Stimulated activated CD4-positive, alpha-beta T cell treated with anti-CD3 and anti-CD28 coated beads, TNF-alpha, amount 100 ng/mL, for 4 hours (primary cell): ENCODE measurements at places on chromosomes 2 and 18.
A peak's percentile ranks its signal among the peaks of the same experiment; 100 is the strongest.

GRCh38 chr2:105376010-105376409 lies 22.8 kb downstream of the FHL2 start:
- no peak for DNase-seq

DNA sequence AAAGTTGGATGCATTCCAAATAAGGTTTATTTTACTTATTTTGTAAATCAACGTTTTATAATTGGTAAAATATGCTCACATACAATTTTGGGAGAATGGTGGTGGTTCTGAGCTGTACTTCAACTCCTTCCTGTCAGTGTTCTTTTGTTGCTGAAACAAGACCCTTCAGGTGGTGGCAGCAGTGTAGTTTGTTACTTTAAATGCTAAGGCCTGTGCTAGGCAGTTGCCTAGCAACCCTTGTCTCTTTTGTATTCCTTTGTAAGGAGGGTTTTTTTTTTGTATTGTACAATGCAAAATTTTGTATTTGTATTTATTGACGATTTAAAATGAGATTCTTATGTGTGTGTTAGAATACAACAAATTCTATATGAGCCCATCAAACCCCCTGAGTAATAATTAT lies 166.0 kb upstream of the FAM98A start:
- DNase-seq: no peak

- DNase-seq: no peak
Measured at GRCh38 chr2:67996772-67997527, 65.9 kb downstream of the C1D start.

GRCh38 chr2:168155046-168155445 lies 92.3 kb downstream of the STK39 start:
- DNase-seq: no peak

GRCh38 chr2:119231975-119232665 lies 8.5 kb downstream of the STEAP3 start:
- DNase-seq: no peak

GRCh38 chr2:237510502-237511217 lies 23.6 kb downstream of the MLPH start:
- no peak for DNase-seq

DNA sequence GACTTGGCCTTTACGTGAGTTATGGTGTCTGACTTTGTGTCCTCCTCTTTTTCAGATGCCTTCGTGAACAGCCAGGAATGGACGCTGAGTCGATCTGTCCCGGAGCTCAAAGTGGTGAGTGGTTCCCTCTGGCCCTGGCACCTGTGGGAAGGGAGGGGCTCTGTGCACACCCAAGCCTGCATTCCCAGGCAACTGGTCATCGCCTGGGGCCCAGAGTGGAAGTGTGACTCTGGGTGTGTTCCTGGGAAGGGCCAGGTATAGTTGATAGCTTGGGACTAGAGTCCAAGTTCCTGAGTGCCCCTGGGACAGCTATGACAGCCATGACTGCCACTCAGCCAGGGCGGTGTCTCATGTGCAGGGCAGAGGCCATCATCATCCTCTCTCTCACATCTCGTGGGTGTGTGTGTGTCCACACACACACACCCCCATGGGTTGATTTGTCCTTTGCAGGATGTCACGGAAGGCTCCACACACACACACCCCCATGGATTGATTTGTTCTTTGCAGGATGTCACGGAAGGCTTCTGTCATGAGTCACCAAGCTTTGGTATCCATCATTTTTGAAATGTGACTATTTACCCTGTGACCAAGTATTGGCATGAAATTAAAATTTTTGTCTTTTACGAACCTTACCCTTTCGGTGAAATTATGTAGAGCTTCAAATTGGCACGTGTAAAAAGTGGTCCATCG lies 215.4 kb downstream of the AGAP1 start:
- no peak for DNase-seq

- peak; percentile 88 for DNase-seq
Measured at GRCh38 chr2:230905448-230906421, 19.3 kb downstream of the GPR55 start.

DNA sequence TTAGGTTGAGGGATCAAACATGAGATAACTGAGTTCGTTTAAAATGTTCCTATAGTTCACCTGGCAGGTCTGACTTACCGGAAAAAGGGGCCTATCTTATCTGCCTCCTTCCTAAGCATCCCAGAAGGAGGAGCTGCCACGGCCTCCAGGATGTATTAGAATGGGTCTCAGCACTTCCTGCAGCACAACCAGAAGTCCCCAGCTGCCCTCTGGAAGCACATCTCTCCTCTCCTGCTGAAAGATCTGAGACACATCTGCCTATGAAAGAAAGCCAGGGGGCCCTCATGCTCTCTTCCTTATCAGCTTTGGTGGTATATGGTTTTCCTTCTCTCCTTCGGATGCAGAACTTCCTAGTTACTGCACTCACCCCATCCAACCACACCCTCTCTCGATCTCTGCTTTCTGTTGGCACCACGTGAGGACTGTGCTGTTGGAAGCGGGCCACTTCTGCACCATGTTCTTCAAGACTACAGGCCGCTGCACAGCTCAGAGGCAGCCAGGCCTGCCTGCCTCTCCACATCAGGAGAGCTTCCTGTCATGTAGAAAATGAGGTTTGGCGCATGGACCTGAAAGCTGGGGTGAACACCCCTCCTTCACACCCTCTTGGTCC lies 6.5 kb downstream of the IGFBP5 start:
- DNase-seq: no peak

DNA sequence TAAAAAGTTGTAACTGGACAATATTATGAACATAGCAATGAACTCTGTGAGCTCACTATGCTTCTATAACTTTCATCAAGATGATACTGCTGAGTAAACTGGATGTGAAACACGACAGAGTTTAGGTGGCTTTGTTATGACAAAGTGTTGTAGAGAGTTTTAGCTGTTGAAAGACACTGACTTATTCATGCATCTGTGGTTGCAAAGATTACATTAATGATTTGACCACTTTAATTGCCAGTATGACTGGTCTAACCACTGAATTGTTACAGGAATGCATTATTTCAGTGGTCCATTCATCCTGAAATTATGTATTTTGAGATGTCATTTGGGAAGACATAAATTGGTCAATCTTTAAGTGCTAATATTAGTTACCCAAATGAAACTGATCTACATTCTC lies 117.9 kb downstream of the SPHKAP start:
- no peak for DNase-seq

DNA sequence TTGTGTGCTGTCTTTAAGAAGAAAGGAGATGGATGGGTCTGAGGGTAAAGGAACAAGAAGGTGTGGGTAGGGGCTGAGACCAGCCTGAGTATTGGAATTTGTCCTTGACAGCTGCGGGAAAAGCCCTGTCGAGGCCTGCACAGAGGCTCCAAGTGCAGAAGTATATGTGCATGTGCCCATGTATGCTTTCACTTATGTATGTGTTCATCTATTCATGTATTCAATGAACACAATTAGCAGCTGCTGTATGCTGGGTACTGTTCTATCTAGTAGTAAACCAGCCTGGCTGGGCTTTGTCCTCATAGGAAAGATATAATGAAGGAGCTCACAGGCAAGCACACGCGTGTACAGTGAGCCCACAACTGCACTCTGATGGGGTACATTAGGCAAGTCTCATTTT lies 181.4 kb downstream of the CALCRL start:
- DNase-seq: no peak

DNA sequence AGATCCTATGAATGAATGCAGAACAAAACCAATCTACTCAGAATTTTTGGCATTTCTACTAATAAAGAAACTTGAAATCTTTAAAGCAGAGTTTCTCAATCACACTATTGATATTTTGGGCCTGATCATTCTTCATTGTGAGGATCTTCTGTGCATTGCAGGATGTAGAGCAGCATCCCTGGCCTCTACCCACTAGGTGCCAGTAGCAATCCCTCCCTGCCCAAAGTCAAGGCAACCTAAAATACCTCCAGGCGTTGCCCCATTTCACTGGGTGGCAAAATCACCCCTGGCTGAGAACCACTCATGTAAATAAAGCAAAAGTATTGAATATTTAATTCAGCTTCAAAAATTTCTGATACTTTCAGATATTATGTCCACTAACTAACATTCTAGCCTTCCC lies 213.0 kb downstream of the SP3 start:
- DNase-seq: no peak
